Natural killer cell treated with Interleukin-12 subunit alpha and Interleukin-12 subunit beta and Interleukin-15 and Interleukin-18, amount 100 ng/mL, for 72 hours (primary cell): ENCODE measurements at places on chromosomes 1 and 21. TPM values are rescaled to one million over a fixed set of nuclear protein-coding genes. Genes with fewer than 3 reads are reported as not detected.

CLDN14 gene
- not detected for total RNA-seq

OMA1 gene
- total RNA-seq, result 25.9 TPM

LAX1 gene
- 7.7 TPM for total RNA-seq

PFKFB2 gene
- total RNA-seq, result 1.3 TPM

NUP210L gene
- total RNA-seq, result not detected

PGLYRP3 gene
- not detected for total RNA-seq

GRCh38 chr1:244154872-244155531, 103.9 kb downstream of the ZBTB18 start:
- peaks cover 10% of the 10 kb centered on the region for H3K27me3 ChIP-seq
- DNase-seq, result no peak
- no peaks in the 10 kb centered on the region for H3K36me3 ChIP-seq
- H3K4me1 ChIP-seq, result no peaks in the 10 kb centered on the region
- no peak overlapping the region for H3K4me3 ChIP-seq

DNA sequence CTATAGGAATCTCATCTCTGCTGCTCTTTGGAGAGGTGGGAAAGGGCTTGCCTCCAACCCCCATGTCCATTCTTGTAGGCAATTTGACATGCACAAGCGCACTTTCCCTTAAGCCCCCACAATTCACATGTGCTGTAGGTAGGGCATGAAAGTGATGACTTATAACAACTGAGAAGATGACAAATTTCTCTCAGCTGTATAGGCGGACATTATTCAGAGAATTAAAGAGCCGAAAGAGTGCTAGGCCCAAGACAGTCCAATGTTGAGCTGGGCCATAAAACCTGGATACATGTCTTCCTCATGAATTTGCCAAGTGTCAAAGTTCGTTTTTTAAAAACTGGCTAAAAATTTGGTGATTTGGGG, 106.3 kb upstream of the LYPLAL1 start:
- no peak overlapping the region for H3K4me3 ChIP-seq
- no peaks in the 10 kb centered on the region for H3K27me3 ChIP-seq
- no peak overlapping the region for H3K27ac ChIP-seq
- H3K36me3 ChIP-seq, result peaks cover 7% of the 10 kb centered on the region
- no peak for DNase-seq
- no peaks in the 10 kb centered on the region for H3K4me1 ChIP-seq

DNA sequence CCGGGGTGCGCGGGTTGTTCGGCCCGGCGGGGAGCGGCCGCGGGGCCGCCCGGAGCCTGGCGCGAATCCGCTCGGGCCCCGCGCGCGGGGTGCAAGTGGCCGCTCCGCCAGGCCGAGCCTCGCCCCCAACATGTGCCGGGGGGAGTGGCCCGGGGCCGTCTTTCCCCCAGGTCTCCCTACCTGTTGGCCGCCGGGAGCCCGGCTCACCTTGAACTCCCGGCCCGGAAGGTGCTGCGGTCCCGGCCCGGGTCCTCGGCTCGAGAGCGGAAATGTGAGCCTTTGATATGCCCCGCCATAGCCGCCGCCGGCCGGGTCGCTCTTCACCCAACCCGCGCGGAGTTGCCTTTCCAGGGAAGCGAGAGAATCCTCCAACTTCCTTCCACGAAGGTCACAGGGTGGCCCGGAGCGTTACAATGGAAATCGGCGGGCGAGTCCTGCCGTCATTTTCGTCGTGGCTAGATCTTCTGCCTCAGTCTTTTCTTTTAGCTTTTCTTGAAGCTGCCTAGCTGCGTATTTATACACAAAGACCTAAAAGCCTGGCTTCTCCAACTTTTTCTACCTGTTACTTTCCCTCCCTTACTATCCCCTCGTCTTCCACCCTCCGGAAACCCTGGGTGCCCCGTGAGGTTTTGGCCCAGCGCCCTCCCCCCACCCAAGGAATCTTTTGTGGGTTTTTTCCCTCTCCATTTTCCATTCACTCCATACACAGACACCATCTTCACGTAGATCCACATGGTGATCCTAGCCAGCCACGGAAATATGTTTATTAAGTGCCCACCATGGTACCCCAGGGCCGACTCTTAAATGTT, 867 bp downstream of the PTGFRN start:
- H3K36me3 ChIP-seq, result no peaks in the 10 kb centered on the region
- H3K27ac ChIP-seq, result no peak overlapping the region
- no peak for DNase-seq
- peaks cover 20% of the 10 kb centered on the region for H3K27me3 ChIP-seq
- H3K4me3 ChIP-seq, result no peak overlapping the region
- peaks cover 3% of the 10 kb centered on the region for H3K4me1 ChIP-seq

GRCh38 chr1:30102605-30103004, 620.8 kb downstream of the MATN1 start:
- no peak for DNase-seq
- H3K4me3 ChIP-seq, result no peak overlapping the region
- no peak overlapping the region for H3K27ac ChIP-seq
- peaks cover 3% of the 10 kb centered on the region for H3K27me3 ChIP-seq

DNA sequence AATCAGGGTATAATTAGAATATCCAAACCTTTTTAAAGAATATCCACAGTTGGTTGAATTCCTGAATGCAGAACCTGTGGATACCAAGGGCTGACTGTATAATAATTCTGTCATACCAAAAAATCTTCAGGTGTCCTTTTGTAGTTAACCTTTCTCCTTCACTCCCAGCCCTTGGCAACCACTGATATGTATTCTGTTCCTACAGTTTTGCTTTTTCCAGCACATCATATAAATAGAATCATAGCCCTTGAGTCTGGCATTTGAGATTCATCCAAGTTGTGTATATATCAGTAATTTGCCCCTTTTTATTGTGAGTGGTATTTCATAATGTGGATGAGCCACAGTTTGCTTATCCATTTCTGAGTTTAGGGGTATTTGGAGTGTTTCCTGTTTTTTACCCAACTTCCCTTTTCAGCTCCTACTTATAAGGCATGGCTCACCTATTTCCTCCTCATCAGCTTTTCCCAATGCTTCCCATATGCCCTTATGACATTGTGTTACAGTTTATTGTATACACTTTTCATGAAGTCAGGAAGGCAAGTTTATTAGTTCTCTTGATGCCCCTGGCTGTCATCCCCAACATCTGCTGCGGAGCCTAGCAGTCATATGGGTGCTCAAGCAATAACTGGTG, 35.0 kb upstream of the AGO1 start:
- H3K27ac ChIP-seq, result no peak overlapping the region
- H3K4me3 ChIP-seq, result no peak overlapping the region
- H3K36me3 ChIP-seq, result peaks cover 25% of the 10 kb centered on the region

- H3K4me1 ChIP-seq, result no peaks in the 10 kb centered on the region
- no peaks in the 10 kb centered on the region for H3K36me3 ChIP-seq
- H3K4me3 ChIP-seq, result no peak overlapping the region
- H3K27ac ChIP-seq, result no peak overlapping the region
Measured at GRCh38 chr1:240691909-240692705, 80.2 kb upstream of the GREM2 start.

- H3K4me3 ChIP-seq, result no peak overlapping the region
- peaks cover 28% of the 10 kb centered on the region for H3K4me1 ChIP-seq
- no peaks in the 10 kb centered on the region for H3K27me3 ChIP-seq
- H3K36me3 ChIP-seq, result no peaks in the 10 kb centered on the region
Measured at GRCh38 chr1:185439727-185440415, 122.8 kb upstream of the IVNS1ABP start.

GRCh38 chr1:217077426-217077825, 354.2 kb upstream of the ESRRG start:
- no peaks in the 10 kb centered on the region for H3K36me3 ChIP-seq
- no peak for DNase-seq
- H3K27me3 ChIP-seq, result no peaks in the 10 kb centered on the region
- H3K27ac ChIP-seq, result no peak overlapping the region
- H3K4me3 ChIP-seq, result no peak overlapping the region

- H3K27me3 ChIP-seq, result no peaks in the 10 kb centered on the region
- peak overlapping the region; percentile 39 for H3K4me3 ChIP-seq
- H3K4me1 ChIP-seq, result peaks cover 25% of the 10 kb centered on the region
- DNase-seq, result peak; percentile 73
Measured at GRCh38 chr1:28056129-28056925, 32.1 kb downstream of the EYA3 start.

GRCh38 chr21:42440187-42440792, 36.6 kb downstream of the UBASH3A start:
- peaks cover 46% of the 10 kb centered on the region for H3K27me3 ChIP-seq
- no peak for DNase-seq
- H3K27ac ChIP-seq, result peak overlapping the region; percentile 40
- peaks cover 30% of the 10 kb centered on the region for H3K4me1 ChIP-seq
- peaks cover 7% of the 10 kb centered on the region for H3K36me3 ChIP-seq

DNA sequence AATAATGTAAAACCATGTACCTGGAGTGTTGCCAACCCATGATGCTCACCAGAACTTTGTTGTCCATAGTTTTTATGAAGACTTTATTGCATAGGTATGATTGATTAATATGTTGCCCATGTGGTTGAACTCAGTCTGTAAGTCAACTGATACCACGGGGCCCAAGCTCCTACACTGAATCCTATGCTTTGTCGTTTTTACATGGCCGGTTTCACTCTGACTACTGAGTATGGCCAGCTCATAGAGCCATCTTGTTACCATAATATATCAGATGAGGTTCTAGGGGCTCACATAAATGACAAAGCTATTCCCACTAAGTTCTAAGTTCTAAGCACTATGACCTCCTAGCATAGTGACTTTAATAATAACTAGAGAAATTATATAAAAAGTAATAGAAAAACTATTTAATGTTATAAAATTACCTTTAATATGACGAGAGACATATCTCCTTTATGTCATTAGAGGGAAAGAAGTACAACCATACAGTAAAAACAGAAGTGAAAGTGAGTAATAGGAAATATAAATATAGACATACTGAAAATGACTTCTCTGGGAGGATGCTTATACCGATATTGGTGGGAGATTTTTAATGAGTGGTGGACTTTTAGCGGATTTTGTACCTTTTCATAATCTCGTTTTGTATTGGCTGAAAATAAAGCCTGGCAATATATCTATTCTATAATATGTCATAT, 983.4 kb upstream of the PRMT6 start:
- no peaks in the 10 kb centered on the region for H3K27me3 ChIP-seq
- H3K4me1 ChIP-seq, result no peaks in the 10 kb centered on the region
- no peak overlapping the region for H3K4me3 ChIP-seq
- no peak overlapping the region for H3K27ac ChIP-seq
- no peak for DNase-seq
- no peaks in the 10 kb centered on the region for H3K36me3 ChIP-seq

- no peak for DNase-seq
- H3K27ac ChIP-seq, result no peak overlapping the region
- no peaks in the 10 kb centered on the region for H3K27me3 ChIP-seq
Measured at GRCh38 chr21:32386195-32386870, 6.5 kb downstream of the URB1 start.

- no peaks in the 10 kb centered on the region for H3K27me3 ChIP-seq
- no peak overlapping the region for H3K4me3 ChIP-seq
- H3K36me3 ChIP-seq, result peaks cover 7% of the 10 kb centered on the region
- DNase-seq, result no peak
- no peak overlapping the region for H3K27ac ChIP-seq
Measured at GRCh38 chr1:79517470-79518224, 511.1 kb upstream of the ADGRL4 start.

- DNase-seq, result no peak
- H3K27ac ChIP-seq, result peak overlapping the region; percentile 84
- H3K27me3 ChIP-seq, result no peaks in the 10 kb centered on the region
Measured at GRCh38 chr1:228085287-228085951, 2.9 kb downstream of the ARF1 start.

DNA sequence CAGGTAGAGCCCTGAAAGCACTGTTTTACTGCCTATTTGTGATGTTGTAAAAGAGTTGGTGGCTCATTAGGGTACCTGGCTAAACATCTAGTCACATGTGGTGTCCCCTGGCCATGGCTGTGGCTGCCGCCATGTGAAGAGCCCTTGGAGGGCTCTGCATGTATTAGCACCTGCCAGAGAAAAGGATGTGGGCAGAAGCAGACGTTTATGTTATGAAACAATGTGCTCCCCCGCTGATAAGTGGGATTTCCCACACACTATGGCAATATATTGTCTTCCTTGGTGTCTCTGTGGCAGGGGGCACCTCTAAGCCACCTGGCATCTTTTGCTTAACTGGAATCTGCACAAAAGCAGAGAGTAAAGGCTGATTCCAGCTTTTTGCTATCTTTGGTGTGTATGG, 9.6 kb downstream of the TENT5C start:
- peaks cover 86% of the 10 kb centered on the region for H3K4me1 ChIP-seq

DNA sequence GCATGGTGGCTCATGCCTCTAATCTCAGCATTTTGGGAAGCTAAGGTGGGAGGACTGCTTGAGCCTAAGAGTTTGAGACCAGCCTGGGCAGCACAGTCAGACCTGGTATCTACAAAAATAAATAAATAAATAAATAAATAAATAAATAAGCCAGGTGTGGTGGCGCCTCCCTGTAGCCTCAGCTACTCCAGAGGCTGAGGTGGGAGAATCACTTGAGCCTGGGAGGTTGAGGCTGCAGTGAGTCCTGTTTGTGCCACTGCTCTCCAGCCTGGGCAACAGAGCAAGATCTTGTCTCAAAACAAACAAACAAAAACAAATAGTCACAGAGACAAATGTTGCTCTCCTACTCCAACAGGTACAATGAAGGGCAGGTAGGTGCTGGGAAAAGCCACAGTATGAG, 242.4 kb upstream of the POU3F1 start:
- no peak overlapping the region for H3K4me3 ChIP-seq
- H3K36me3 ChIP-seq, result no peaks in the 10 kb centered on the region
- peaks cover 36% of the 10 kb centered on the region for H3K27me3 ChIP-seq
- no peaks in the 10 kb centered on the region for H3K4me1 ChIP-seq
- no peak overlapping the region for H3K27ac ChIP-seq
- DNase-seq, result no peak

DNA sequence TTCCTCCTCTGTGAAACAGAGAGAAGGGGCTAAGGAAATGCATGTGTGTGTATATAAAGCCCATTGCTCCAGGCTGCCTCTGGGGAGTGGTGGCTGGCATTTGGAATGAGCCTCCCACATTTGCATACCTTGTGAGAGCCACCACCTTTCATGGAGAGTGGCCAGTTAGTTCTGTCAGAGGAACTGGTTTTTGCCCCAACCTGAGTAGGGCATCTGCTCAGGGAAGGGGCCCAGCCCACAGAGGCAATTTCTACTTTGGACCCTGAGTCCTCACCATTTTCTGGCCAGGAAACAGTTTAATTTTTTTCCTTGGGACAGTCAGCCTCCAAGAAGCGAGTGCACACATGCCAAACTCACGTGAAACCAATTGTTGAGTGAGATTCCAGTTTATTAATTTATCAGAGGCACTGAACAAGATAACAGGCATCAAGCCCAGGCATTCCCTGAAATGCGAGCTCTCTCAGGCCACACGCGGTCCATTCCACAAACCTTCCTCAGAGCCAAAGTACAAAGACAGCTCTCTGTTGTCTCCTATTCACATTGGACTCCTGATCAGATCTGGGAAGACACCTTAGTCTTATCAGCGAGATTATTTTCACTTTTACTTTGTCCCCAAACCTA, 1.0 kb upstream of the SLC6A9 start:
- peak overlapping the region; percentile 35 for H3K27ac ChIP-seq
- H3K27me3 ChIP-seq, result no peaks in the 10 kb centered on the region
- peak overlapping the region; percentile 76 for H3K4me3 ChIP-seq

DNA sequence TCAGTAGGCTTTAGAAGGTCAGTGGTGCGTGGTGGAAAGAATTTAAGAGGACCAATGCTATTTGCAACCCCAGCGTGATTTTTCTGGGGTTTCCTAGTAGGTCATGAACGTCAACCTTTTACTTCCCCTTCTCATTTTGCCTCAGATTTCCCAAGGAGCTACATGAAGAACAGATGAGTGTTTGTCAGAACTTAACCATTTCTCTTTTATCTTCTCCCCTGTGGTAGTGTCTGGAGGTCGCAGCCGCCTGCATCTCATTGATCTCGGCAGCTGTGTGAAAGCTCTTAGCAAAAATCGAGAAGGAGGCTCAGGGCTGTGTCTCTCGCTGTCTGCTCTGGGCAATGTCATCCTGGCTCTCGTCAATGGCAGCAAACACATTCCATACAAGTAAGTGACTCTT, 491.1 kb downstream of the KIF26B start:
- H3K4me1 ChIP-seq, result no peaks in the 10 kb centered on the region
- DNase-seq, result no peak
- H3K27ac ChIP-seq, result no peak overlapping the region
- peaks cover 54% of the 10 kb centered on the region for H3K27me3 ChIP-seq
